ENCODE measurements at places on chromosomes 16 and 17.

DNA sequence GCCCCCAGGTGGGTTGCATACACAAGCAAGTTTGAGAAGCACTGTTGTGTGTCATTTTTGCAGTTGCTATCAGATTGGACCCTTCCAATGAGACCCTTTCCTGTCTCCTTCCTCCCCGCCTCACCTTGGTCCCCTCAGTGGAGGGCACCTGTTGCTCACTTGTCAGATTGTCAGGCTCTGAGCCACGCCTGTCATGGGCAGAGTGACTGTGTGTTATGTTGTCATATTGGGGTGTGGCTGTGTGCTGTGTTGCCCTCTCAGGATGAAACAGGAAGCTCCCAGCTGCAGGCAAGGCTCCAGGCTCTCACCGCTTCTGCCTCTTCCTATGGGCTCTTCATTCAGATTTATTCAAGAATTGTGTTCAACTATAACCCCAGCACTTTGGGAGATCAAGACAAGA lies 302.9 kb downstream of the CPPED1 start:
- no peak for DNase-seq

- no peak for DNase-seq
These were observed 9.0 kb upstream of the CD300C start for GRCh38 chr17:74554909-74555308.

GRCh38 chr17:70318051-70318450 lies 148.7 kb downstream of the KCNJ2 start:
- no peak for DNase-seq

GRCh38 chr17:14552306-14552705 lies 251.4 kb downstream of the HS3ST3B1 start:
- no peak for DNase-seq

- no peak for DNase-seq
These were observed 39.0 kb downstream of the NEUROD2 start for GRCh38 chr17:39568702-39569101.

GRCh38 chr16:81431554-81432353 lies 12.9 kb upstream of the CMIP start:
- DNase-seq, result no peak

DNA sequence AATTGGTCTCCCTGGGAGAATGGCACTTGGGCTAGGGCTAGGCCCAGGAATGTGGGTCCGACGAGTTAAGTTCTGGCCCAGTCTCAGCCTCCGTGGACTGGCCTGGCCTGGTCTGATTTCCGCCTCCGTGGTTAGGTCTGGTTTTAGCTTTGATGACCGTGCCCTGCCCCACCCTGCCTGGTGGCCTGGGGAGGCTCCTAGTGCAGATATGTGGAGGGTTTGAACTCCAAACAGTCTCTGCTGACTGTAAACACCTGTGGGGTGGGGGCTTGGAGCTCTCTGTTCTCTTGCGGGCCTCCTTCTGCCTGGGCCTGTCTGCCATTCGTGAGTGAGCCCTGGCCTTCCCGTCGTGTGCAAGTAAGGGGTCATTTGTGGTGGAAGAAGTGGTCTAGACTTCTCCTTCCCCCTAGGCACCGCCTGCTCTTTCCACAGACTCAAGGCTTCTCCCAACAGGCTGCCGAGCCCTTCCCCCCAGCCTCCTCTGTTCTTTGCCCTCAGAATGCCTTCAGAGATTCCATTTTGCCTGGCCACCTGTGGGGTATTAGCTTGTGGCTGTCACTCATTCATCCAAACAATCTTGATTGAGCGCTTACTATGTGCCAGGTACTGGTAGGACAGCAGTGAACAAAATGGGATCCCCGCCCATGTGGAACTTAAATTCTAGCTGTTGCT lies 1.6 kb downstream of the ATP6V0C start:
- DNase-seq, result no peak

GRCh38 chr16:11224894-11225676 lies 30.9 kb downstream of the SOCS1 start:
- no peak for DNase-seq

- DNase-seq, result peak; percentile 29
These were observed 5.5 kb upstream of the PIEZO1 start for GRCh38 chr16:88790312-88791211.

DNA sequence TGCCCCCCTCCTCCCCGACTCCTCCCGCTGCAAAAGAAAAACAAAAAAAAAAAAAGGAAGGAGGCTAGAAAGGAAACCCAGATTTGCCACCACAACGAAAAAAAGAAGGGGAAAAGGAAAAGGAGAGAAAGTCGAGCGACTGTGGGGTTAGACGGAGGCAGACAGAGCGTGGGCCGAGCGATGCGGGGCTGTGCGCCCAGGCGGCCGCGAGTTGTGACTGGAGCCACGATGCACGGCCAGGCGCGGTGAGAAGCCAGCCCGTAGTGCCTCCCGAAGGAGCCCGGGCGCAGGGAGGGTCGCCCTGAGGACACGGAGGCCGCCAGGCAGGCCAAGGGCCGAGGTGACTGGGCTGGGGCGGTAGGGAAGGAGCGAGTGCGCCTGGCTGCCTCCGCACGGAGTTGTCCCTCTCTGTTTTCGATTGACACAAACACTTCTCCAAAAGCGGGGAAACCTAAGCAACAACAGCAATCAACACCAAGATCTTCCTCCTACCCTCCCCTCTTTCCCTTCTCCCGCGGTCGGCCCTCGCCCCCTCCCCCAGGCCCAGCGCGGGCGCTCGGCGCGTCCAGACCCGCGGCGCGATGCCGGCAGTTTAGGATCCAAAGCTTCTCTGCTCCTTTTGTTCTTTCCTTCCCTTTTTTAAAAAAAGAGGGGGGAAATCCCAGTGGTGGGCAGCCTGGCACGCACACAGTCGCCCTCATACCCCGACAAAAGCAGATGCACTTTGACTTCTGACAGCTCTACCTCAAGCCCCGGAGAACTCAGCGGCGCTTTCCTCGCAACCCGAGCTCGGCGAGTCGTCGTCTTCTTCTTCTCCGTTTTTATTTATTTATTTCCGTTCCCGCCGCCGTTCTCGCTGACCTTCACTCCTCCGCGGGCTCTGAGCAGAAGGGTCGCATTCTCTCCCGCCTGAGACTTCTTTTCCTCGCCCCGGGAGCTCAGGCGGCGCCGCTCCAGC lies at the start of gene LHX1:
LHX1 (plus strand) TSS at position 475 of the 958 bp plus-strand sequence. CDS start 723 bp downstream, outside the sequence.
- no peak for DNase-seq

DNA sequence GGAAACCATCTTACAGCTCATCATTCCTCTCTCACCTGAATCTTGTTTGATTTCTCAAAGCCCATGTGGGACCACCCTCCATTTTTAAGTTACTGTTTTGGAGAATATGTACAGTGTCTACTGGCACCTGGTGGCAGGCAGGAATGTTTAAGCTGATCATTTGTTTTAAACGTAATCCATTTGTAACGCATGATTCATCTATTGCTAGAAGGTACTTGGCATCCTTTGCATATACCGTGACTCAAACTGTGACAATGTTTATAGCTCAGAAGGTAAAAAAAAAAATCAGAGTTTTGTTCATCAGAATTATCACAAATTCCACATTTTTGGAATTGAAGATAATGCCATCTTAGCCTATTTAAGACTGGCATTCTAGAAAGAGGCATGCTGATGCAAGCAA lies 1007.5 kb upstream of the EEF2KMT start:
- DNase-seq, result no peak

- no peak for DNase-seq
These were observed 495 bp downstream of the PARN start for GRCh38 chr16:14629612-14629918.
